ENCODE measurements at places on chromosomes 4 and X.

DNA sequence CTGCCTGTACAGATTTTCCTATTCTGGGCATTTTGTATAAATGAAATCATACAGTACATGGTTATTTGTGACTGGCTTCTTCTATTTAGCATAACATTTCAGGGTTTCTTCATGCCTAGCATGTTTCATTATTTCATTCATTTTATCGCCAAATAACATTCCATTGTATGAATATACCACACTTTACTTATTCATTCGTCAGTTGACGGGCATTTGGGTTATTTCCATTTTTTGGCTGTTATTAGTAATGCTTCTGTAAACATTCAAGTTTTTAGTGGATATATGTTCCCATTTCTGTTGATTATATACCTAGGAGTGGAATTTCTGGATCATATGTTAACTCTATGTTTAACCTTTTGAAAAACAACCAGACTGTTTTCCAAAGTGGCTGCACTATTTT is 47.5 kb downstream of the INTS12 start:
- DNase-seq = no peak

GRCh38 chrX:65925005-65925404 is 114.9 kb downstream of the VSIG4 start:
- DNase-seq = no peak

GRCh38 chr4:121773883-121774282 is 8.9 kb upstream of the SMIM43 start:
- DNase-seq = no peak

DNA sequence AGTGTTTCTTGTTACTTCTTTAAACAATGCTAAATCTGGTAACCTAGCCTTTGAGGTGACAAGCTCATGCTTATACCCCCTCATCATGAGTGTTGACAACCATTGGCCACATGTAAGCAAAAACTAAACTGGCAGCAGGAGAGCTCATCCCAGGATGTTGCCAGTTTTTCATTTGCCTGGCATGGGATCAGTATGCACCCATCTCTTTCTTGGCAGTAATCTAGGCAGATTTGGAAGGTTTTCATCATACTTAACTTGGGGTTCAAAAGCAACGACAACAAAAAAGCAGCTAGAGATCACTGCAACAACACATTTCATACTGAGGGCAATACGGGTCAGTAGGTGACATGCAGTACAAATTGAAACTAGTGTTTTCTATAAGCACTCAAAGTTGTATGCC is 122.0 kb downstream of the PPA2 start:
- no peak for DNase-seq

DNA sequence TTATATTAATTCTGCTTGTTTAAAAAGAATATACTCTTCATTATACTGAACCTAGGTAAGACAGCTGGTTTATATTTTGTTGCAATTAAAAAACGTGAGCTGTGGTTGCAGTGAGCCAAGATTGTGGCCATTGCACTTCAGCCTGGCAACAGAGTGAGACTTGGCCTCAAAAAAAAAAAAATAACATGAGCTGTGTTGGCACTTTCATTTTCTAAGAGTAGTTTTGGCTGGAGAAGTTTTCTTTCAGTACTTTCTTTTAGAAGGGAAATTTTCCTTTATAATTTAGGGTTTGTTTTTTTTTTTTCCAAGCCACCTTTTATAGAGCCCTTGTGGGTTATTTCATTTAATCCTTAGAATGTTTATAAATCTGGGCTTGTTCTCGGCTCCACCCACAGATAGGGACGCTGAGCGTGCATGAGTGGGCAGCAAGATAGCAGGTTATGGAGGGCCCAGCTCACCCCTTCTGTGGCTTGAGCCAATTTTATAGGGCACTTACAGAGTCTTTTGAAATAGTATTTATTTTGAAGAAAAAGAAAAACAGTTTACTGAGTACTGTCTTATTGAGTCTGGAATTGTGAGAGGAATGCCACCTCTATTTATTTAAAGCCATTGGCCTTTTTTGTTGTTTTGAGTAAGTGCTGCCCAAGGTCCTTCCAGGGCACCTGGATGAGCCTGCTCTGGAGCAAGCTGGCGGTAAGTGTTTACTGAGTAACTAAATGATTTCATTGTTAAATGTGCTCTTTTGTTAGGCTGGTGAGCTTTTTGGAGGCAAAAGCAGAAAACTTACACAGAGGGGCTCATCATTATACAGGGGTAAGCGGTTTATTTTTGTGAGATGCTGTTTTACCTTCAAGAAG is 60.9 kb downstream of the HTT start:
- DNase-seq = no peak

DNA sequence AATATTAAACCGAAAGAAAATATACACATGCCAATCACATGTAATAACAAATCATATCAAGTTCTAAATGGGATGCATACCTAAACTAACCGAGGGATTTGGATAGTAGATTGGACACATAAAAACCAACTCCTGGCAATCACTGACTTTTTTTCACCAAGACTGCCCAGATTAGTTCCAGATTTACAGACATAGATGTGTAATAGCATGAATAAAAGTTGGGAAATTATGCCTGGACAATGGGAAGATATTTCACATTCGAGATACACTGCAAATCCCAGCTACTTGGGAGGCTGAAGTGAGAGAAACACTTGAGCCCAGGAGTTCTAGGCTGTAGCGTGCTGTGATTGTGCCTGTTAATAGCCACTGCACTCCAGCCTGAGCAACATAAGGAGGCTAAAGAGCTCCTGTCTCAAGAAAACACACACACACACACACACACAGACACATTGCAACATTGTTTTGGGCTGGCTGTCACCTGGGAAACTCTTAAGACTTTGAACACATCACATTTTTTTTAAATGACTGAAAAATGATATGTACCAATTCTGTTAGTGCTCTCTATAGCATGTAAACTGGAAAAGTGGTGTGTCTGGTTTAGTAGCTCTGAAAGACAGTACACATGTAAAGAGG is 5.7 kb downstream of the RAB40A start:
- no peak for DNase-seq

All from NCI-H2171 (cell line).